ENCODE measurements at places on chromosomes 5 and 9. TPM values are rescaled to one million over a fixed set of nuclear protein-coding genes. Genes with fewer than 3 reads are reported as not detected.

Gene MPDZ
- not detected for total RNA-seq

Gene CTNNAL1
- 21.4 TPM for total RNA-seq

Gene PFN3
- total RNA-seq: not detected

Gene FBXL7
- total RNA-seq: not detected

GRCh38 chr9:101601904-101602765, 7.4 kb upstream of the PPP3R2 start:
- DNase-seq: no peak

GRCh38 chr5:139061856-139062255, 136.3 kb downstream of the SIL1 start:
- DNase-seq: no peak

GRCh38 chr5:112283943-112284929, 134.8 kb downstream of the EPB41L4A start:
- no peak for DNase-seq

Data from activated CD8-positive, alpha-beta T cell treated with anti-CD3 and anti-CD28 coated beads, Interleukin-2, amount 10 ng/mL, durations not matched to agents 7 days and 5 days (primary cell).